ENCODE measurements at places on chromosomes 2 and 18. TPM values are rescaled to one million over a fixed set of nuclear protein-coding genes. Genes with fewer than 3 reads are reported as not detected.

The SLC14A1 gene
- polyA plus RNA-seq: 6.2 TPM

The HOXD13 gene
- polyA plus RNA-seq: 0.14 TPM

The NEURL3 gene
- 4.8 TPM for polyA plus RNA-seq

The NEB gene
- 13.8 TPM for polyA plus RNA-seq

The CTLA4 gene
- 0.29 TPM for polyA plus RNA-seq

The LRATD1 gene
- 23.4 TPM for polyA plus RNA-seq

Measured in renal cortex interstitium (tissue), 15 donors.